Kidney capillary endothelial cell (primary cell): ENCODE measurements at places on chromosomes 4 and X.

- no peak for DNase-seq
These were observed 41.1 kb upstream of the MGST2 start for GRCh38 chr4:139624441-139625092.

DNA sequence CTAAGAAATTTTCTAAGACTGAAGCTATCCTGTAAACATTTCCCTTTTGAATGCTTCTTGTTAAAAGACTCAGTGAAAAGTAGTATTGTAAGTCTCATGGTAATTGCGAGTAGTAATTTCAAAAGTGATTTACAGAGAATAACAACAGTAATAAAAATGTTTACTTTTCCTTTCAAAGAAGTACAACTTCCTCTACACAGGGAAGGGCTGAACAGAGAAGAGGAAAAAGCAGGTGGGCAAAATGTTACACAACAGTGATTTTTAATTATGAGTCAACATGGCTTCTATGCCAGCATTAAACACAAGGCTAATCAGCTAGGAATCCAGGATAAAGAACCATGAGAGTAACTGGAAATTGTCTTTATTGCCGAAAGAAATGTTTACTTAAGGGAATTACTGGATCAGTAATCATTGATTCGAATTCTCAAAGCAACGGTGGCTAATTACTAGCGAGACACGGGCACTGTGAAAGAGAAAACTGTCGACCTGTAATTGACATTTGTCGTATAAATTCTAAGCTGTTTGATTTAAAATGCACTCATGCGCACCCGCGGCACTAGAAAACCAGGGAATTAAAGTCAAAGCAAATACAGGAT lies 15.4 kb downstream of the UTP3 start:
- DNase-seq: peak; percentile 11

DNA sequence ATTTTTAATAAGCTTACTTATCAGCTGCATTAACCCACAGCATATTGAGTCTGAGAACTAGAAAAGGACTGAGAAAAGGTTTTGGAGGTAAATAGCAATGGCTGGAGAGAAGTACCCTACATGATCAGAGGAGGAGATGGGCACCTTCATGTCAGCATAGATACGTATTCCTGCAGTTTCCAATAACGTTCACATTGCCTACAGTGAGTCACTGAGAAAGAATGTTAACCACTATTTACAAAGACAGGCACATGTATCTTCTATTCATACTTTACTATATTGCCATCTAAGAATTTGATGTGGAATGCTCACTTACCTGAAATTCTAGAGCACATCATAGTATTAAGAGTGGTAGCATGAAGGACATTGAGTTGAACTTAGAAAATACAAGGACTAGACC lies 92.5 kb downstream of the TLL1 start:
- DNase-seq: no peak

DNA sequence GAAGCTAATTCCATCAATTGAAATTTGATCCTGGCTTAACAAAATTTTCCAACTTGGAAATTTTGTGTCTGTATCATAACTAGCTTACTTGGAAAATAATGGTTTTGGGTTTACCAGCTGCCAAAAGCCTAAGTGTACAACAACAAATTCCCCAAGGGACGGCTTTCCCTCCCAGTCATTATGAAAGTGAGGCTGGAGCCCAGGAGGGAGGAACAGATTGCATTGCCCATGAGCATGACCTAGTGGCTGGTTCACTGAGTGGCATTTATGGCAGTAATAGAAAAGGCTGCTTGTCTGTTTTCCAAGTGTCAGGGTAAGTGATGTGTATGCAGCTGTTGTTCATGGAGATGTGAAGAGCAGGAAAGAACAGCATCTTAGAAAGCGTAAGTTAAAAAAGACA lies 70.8 kb upstream of the HHIP start:
- DNase-seq: no peak

DNA sequence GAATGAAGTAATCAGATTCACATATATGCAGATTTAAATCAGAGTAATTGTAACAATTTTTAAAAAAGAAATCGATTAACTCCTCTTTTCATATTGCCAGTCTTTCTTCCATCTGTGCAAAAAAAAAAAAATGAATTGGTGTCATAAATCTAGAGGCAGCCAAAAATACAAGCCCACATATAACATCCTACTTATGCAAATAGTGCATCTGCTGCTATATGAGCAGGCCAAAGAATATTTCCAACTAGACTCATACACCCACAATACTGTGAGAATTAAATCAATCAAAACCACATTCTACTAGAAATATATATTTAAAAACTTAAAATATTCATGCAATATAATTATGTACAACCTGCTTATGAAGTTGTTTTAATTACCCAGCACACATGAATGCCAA lies 298.1 kb upstream of the TRAM1L1 start:
- DNase-seq: no peak

DNA sequence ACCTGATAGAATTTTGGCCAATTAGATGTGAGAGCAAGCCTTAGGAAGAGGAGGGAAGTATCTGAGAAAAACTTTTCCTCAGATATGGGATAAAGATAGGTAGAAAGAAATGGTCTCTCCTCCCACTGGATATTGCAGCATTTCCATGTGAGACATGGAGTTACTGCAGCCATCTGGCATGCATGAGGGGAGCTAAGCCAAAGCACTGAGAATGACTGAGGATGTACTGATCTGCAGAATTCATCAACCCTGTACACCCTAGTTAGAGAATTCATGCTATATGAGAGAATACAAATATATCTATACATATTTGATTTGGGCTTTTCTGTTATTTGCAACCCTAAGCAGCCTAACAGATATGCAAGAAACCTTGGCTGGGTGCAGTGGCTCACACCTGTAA lies 52.5 kb upstream of the RPL34 start:
- DNase-seq: no peak

DNA sequence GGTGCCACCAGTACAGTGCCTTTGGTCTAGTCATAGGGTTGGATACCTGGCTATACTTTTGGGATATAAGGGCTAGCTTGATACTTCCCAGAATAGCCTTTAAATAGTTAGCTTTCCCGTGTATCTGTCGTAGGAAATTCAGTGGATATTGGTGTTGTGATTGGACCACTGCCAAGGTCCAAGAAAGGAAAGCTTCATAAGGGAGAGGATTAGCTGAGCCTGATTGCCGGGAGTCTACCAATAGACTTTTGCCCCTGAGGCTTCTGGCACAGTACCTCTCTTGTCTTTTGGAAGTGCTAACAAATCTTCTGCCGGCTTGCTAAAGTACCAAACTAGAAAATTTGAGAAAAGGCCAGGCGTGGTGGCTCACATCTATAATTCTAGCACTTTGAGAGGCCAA lies 350.6 kb downstream of the CHIC1 start:
- DNase-seq: no peak

DNA sequence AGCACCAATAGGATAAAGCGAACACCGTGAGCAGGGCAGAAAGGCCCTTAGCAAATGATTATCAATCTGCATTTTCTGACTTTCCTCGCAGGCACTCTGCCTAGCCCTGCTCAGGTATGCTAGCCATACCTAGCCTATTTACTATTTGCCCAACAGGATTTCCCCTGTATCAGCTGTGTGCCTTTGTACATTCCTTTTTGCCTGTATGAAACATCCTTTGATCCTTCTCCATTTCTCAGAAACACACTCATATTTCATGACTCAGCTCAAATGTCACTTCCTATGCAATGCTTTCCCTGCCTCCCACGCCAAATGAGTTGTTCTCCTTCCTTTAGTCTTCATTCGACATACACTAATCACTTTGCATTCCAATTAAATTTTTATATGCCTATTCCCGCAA lies 37.2 kb downstream of the PCDH7 start:
- DNase-seq: peak; percentile 54

- DNase-seq: no peak
These were observed 20.5 kb downstream of the AKAP4 start for GRCh38 chrX:50180073-50180940.

GRCh38 chr4:169604131-169604900 lies 8.1 kb downstream of the NEK1 start:
- DNase-seq: peak; percentile 34

DNA sequence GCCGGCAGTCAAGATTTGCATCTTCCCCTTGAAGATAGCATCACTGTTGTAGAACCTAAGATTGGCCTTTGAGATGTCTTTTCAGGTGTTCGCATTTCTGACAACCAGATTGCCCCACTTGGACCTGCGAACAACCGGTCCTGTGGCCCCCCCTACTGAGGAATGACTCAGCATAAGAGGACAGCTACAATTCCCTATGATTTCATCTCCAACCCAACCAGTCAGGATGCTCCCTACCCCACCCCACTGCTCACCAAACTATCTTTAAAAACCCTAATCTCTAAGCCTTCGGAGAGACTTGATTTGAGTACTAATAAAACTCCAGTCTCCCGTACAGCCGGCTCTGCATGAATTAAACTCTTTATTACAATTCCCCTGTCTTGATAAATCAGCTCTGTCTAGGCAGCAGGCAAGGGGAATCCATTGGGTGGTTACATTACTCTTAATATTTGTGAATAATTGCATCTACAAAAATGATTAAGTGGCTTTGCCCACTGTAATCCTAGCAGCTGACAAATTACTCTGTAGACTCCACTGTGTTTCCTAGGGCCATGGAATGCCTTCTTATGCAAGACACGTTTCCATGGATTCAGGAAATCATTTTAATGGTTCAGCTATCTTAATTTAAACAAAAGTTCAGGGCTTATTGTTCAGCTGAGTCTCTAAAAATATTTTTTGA lies 95.4 kb downstream of the GPR143 start:
- DNase-seq: no peak

GRCh38 chrX:69538321-69538876 lies 34.3 kb downstream of the NALF2 start:
- DNase-seq: peak; percentile 11

- DNase-seq: no peak
These were observed 308.9 kb downstream of the ANTXR2 start for GRCh38 chr4:79764120-79764519.

GRCh38 chr4:80806472-80806871 lies 224.0 kb upstream of the BMP3 start:
- DNase-seq: no peak

DNA sequence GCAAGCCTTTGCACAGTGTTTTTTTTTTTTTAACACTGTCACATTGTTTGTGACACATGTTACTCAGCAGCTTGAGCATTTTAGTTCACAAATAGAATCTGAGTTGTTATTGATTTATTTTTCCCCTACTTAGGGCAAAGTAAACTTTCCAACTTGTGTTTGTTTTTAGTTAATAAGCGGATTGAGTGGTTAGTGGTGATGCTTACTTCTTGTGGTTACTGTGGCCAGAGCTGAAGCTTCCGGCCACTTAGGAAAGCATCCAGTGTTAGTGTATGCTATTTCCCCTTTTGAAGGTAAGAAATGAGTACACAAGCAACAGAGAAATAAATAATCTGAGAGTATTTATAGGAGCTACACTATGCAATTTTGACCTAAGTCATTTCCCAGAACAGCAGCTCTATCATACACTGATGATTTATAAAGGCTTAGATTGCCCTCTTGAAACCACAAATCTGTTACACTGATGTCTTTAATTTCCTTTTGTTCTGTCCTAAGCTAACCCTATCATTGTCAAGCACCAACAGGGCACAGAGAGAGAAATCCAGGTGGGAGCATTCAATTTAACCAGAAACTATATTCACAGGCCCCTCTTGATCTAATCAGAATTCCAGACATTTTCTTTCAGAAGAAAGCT lies 2464.6 kb downstream of the PCDH7 start:
- DNase-seq: no peak

DNA sequence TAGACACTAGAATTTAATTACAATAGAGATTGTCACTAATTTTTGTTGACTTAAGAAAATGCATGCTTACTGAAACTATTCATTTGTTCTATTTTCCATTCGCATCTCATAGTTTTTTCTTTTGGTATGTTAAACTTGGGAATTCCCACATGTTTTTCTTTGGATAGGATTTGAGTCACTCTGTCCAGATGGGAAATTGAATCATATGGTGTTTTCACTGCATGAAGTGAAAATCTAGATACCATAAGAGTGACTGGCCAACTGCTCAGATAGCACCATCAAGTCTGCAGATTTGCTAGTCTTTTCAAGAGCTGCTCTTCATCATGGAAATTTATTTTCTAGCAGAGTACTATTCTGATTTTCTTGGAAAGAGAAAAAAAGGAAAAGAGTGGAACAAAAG lies 172.6 kb downstream of the FAM47B start:
- DNase-seq: no peak

DNA sequence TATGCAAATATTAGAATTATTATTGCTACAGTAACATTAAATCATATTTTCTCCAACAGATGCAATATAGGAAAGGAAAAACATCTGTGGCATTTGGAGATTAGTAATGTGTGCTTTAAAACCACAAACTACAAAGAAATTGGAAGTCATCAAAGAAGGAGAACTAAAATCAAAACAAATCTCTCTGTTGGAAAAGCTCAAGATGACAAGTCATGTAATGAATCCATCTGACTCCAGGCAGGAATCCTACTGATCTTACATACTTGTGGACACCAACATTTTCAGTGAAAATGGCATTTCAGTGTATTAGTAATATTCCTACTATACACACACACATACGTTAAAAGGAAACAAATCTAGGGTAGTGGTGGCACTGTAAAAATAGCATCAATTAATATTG lies 98.2 kb downstream of the SLC39A8 start:
- no peak for DNase-seq

DNA sequence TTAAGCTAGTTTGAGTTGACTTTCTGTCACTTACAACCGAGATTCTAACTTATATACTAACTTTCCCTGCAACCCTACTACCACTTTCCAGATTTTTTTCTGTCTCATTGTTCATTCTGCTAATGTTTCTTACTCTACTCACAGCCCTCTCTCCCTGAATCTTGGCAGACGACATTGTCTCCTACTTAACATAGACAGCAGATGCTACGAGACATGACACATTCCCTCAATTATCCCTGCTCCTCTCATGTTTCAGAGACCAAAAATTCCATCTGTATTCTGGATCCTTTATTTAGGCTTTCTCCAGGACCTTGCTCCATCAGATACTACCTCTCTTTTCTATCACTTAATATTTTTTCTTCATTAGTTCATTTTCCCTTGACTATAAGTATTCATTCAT lies 379.1 kb upstream of the TEX13C start:
- no peak for DNase-seq

- no peak for DNase-seq
These were observed 57.8 kb upstream of the PLAC1 start for GRCh38 chrX:134715930-134716619.

GRCh38 chr4:4560136-4560535 lies 18.3 kb upstream of the STX18 start:
- DNase-seq: no peak

DNA sequence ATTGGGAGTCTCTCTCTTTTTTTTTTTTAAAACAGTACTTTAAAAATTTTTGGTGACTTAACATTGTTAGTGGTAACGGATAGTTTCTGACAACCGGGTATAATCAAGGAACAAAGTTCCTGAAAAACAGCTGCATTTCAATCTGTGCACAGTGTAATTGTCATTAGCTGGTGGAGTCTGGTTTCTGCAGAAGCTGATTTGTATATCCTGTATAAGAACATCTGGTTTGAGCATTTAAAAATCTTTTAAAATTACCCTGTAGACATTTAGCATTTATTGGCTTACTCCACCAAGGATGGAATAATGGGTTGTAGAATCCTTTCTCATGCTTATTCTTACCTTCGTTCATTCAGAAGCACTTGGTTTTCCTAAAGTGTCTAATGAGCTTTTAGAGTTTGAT lies 11.2 kb downstream of the JADE1 start:
- no peak for DNase-seq
